ENCODE measurements at places on chromosomes 6 and 20.

- no peak for DNase-seq
Observed at GRCh38 chr6:12351672-12352071, 61.5 kb downstream of the EDN1 start.

GRCh38 chr6:97427648-97428047, 144.6 kb upstream of the MMS22L start:
- DNase-seq, result no peak

GRCh38 chr6:106745197-106745770, 115.9 kb downstream of the QRSL1 start:
- DNase-seq, result no peak

DNA sequence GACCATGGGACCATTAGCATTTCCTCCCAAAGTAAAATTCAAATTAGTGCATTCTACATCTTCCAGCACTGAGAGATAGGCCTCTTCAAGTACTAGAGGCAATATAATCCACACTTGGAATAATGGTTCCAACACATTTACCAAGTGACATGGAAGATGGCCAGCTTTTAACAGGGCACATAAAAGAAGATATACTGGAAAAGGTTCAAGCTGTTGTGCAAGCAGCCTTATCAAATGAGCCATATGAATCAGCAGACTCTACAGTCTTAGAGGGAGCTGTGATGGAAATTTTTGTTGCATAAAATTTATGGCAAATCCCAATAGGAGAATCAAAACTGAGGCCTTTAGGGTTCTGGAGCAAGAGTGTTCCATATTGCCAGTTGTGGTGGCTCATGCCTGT, 526.6 kb upstream of the IRAK1BP1 start:
- no peak for DNase-seq

- no peak for DNase-seq
Observed at GRCh38 chr6:57141451-57142177, 30.5 kb upstream of the BAG2 start.

DNA sequence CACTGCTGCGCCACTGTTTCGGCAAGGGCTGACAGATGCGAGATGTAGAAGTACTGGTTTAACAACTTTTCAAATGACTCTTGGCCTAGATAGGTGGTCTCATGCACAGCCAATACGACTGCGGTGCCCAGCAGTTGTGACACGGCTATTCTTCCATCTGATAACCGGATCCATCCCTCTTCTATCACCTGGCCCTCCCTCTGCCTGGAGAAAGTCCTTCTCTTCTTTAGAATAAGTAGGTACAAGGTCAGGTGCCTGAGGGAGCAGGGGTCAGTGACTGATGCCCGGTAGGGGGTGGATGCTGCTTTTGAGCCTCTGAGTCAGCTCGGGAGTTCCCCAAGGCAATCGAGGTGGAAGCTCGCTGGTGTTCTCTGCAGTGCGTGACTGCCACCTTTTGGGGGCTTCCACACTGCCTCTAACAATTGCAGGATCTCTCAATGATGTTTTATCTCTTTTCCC, 166.8 kb upstream of the GRIK2 start:
- peak; percentile 21 for DNase-seq

DNA sequence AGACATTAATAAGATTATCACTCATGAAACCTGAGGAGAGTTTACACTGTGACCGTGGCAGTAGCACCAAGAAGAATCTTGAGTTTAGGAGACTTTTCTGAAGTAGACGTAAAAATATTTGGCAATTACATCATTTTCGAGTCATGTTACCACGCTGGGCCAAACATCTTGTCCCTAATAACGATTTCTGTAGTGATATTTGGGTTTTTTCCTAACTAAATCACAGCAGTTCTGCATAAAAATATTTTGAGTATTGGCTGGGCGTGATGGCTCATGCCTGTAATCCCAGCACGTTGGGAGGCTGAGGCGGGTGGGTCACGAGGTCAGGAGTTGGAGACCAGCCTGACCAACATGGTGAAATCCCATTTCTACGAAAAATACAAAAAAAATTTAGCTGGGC, 262.4 kb downstream of the PHF3 start:
- no peak for DNase-seq

GRCh38 chr20:1803932-1804501, 91.2 kb upstream of the SIRPA start:
- DNase-seq, result no peak

- no peak for DNase-seq
Observed at GRCh38 chr6:108902382-108902792, 54.2 kb downstream of the ARMC2 start.

GRCh38 chr6:85419046-85419759, 30.7 kb upstream of the NT5E start:
- no peak for DNase-seq

Measured in activated T-cell treated with anti-CD3 and anti-CD28 coated beads, Interleukin-2, amount 50 U/mL, for 48 hours (primary cell).